ENCODE measurements at places on chromosomes 11 and 22.

DNA sequence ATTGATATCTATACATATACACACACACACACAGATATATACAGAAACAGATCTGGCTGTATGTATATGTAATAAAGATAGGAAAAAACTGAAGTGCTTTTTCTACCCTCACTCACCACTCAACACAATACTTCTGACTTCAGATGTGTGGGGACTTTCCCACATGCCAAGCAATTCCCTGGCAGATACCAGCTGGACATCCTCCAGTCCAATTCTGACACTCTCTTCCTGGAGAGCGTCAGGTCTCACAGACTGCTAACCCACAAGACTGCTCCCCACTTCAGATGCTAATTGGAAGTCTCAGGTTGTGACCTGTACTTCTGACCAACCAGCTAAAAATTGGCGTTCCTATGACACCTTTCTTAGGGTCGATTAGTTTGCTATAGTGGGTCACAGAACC is 140.6 kb downstream of the ATG16L2 start:
- DNase-seq = no peak

DNA sequence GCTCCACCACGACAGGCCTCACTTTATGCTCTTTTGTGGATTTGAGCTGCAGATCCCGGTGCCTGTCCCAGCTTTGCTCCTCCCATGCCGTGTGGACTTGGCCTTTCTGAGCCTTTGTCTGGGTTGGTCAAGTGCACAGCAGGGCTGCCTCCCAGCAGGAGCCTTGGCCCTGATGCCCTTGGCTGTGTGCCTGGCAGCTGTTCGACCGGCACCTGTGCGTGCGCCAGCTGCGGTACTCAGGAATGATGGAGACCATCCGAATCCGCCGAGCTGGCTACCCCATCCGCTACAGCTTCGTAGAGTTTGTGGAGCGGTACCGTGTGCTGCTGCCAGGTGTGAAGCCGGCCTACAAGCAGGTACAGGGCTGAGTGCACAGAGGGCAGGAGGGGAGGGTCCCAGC is 46.5 kb downstream of the MYO7A start:
- DNase-seq = no peak

- no peak for DNase-seq
These were observed 13.2 kb downstream of the PLXNB2 start for GRCh38 chr22:50294319-50294656.

DNA sequence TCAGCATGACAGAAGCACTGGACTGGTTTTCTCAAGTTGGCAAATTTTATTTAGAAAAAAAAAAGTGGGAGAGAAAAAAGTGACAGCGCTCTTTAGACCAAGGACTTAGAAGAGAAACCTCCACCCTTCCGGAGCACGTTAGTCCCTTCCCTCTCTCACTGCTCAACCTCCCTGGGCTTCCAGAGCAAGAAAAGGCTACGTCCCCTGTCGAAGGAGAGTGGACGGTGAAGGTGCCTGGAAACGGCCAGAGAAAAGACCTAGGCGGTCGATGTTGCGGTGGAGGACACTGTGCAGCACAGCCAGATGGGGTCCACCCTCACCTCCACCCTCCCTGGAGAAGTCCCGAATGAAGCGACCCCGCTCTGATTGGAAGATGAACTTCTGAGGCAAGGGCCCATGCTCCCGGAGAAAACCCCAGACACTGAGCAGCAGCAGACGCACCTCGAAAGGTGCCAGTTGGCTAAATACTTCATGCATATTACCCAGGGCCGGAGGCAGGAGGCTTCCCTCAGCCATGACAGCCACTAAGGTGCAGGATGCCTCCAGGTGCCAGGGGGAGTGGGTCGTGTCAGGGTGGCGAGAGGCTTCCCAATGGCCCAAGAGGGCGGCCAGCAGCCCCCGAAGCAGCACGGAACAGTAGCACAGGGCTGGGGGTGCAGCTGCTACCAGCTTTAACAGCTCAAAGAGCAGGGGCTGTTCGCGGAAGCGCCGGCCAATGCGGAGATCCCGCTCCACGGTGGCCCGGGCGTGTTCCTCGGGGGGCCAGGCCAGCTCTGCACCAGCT is 604 bp upstream of the GANAB start:
- no peak for DNase-seq

- DNase-seq = no peak
These were observed 3.3 kb downstream of the KCNQ1 start for GRCh38 chr11:2447951-2448650.

DNA sequence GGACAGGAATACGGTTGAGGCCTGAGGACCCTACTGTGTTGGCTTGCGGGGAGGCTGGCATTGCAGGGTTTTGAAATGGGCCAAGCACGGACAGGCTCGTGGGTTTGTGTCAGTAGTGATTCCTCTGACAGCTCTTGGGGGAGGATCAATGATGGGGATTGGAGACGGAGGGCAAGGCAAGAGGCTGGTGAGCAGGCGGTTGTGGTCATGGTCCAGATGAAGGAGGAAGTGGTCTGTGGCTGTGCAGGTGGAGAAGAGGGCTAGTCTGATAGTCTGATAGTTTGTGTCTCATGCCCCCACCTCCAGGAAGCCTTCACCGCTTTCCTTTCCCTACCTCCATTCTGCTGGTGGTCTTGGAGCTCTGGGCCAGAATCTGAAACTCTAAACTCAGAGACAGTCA is 3.0 kb downstream of the MAFF start:
- no peak for DNase-seq

GRCh38 chr11:46009647-46010046 is 87.2 kb downstream of the LARGE2 start:
- DNase-seq = no peak

- DNase-seq = no peak
These were observed 1.7 kb upstream of the CHRM1 start for GRCh38 chr11:62922653-62923431.

- no peak for DNase-seq
These were observed 98.2 kb upstream of the IGLL5 start for GRCh38 chr22:22789233-22789921.

DNA sequence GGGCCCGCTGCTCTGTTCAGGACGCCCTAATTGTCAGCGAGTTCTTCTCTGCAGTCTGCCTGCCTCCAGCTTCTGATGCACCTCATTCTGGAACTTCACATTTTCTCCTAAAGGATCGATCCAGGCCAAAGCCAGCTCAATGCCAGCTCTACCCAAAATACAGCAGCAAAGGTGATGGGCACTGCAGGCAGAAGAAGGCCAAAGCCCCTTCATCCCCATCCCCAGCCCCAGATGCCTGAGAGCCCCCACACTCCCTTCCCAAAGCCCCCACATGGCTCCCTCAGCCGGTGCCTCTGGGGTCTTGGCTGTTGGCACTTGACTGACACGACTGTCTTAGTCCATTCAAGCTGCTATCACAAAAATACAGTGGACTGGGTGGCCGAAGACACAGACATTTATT is 410.3 kb downstream of the BRD1 start:
- DNase-seq = no peak

DNA sequence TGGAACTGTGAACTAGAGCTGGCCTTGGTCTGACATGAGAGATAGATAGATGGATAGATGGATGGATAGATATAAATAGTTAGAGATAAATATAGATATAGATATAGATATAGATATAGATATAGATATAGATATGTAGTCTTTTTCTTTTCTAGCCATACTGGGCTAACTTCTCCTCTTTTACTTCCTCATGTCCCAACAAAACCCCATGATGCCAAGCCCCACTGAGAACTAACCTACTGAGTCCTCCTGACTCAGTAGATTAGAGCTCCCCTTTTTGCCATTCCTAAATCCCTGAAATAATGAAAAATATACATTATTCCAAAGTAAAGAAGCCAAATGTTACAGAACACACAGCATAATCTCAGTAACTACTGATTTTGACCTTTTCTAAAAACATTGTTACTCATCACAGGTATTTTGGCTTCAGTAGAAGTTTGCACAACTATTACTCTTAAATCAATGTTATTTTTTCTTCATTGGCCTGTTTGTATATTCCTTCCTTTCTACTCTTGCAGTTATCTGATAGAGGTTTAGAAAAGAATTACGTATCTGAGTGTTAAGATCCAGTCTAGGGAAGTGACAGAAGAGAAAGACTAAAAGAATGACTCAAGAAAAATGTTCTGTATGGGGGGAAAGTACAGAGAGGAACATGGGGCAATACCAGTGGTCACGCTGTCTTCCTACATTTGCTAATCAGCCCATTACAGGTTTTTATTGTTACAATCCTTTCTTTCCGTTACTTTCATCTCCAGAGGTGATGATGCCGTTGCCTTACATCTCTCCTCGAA is 6.0 kb upstream of the OR10D3 start:
- DNase-seq = no peak

- DNase-seq = no peak
These were observed 4.2 kb downstream of the LGALS1 start for GRCh38 chr22:37679670-37680069.

- no peak for DNase-seq
These were observed 45.3 kb upstream of the NECTIN1 start for GRCh38 chr11:119774172-119774763.

GRCh38 chr11:111427471-111427912 is 48.4 kb upstream of the POU2AF1 start:
- DNase-seq = peak; percentile 73

DNA sequence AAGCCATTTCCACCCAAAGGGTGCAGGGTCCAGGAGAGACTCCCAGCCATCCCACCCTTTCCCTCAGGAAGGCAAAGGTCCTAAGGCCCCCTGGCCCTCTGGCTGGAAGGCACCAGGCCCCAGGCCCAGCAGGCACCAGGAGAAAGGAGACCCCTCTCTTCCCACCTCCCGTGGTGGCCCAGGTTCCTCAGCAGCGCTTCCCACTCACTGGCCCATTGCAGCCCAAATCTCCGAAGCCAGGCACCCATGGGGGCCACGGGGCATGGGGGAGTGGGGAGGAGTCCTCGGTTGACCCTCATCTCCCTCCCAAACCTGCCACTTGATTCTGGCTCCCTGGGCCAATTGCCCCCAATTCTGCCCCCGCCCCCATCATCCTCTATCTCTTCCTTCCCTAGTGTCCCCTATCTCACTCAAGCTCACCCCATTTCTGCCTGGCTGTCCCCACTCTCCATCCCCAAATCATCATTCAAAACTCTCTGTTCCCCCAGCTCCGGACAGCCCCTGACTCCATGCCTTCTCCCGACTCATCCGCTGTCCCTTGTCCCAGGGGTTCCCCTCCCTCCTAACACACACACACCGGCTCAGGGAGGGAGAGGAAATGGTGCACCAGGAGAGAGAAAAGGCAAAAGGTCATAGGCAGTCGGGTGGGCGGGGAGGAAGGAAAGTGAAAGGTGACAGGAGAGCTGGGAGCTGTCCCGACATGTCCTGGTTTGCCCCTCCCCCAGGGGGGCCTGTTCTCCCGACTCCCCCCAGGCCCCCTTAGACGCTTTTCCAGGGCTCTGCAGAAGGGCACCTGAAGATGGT is 1.2 kb downstream of the LIF start:
- no peak for DNase-seq

DNA sequence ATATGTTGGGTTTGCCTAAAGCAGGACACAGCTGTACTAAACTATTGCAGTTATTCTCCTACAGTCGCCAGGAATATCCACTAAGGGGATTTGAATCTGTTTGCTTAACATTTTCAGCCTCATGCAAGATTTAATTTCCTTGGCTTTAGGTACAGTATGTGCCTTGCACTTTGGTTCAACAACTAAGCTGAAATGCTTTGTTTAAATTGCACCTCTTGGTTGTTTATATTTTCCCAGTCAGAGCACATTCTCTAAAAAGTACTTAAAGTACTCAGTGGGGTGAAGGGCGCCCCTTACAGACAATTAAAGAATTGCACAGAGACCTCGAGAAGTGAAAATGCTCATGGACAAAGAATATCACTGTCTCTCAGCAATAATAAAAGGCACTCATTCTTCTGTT is 107.8 kb upstream of the MTNR1B start:
- DNase-seq = no peak

- no peak for DNase-seq
These were observed 16.8 kb upstream of the TMEM121B start for GRCh38 chr22:17137861-17138425.

DNA sequence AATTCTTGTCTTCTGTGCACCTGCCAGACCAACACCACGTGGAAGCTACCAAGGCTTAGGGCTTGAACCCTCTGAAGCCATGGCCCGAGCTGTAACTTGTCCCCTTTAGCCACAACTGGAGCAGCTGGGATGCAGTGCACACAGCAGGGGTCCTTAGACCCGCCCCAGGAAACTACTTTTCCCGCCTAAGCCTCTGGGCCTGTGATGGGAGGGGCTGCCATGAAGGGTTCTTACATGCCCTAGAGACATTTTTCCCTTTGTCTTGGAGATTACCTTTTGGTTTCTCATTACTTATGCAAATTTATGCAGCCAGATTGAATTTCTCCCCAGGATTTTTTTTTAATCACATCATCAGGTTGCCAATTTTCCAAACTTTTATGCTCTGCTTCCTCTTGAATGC is 9.7 kb downstream of the PATE3 start:
- no peak for DNase-seq

- no peak for DNase-seq
These were observed 77.4 kb downstream of the MN1 start for GRCh38 chr22:27724157-27724556.

DNA sequence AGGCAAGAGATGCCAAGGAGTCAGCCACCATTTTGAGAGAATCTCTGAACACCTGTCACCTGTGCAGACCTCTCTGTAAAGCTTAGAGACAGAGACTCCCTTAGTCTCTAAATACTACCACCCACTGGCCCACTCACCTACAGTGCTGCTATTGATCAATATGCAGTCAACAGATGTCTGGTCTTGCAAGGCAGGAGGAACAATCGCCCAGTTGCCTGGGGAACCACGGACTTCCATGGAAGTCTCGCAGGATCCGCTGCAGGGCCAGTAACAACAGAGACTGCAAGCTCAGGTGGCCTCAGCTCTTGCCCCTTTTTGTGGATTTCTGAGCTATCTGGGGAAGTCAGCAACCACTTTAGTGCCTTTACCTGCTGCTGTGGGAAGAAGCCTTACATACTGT is 195.1 kb downstream of the OPCML start:
- DNase-seq = no peak
